ENCODE measurements at places on chromosomes 11 and 22.

DNA sequence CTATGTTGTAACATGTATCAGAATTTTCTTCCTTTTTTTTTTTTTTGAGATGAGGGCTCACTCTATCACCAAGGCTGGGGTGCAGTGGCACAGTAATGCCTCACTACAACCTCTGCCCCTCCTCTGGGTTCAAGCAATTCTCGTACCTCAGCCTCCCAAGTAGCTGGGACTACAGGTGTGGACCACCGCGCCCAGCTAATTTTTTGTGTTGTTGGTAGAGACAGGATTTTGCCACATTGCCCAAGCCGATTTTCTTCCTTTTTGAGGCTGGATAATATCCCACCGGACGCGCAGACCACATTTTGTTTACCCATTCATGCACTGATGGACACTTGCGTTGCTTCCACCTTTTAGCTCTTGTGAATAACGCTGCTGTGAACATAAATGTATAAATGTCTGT, 97.0 kb downstream of the BRD1 start:
- no peak for DNase-seq

DNA sequence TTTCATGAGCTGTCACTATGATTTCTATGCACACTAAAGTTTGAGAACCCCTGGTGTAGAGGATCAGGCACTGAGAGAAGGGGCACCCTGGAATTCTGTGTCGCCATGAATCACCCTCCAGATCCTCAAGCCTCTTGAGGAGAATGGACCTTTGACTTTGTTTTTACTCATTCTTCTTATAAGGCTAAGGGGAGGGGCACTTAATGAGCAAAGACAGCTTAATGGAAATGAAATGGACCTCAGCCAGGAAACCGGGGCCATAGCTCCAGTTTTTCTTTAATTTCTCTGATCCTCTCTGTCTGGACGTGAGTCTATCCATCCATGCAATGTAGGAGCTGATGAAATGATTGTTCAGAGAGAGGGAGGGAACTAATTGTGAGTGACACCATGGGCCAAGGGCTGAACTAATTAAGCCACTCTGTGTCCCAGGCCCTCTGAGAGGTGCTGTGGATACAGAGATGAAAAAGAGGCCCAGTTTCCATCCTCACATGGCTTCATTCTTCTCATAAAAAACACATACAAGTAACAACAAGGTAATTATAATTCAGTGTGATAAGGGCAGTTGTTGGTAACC, 32.8 kb downstream of the OR2AT4 start:
- no peak for DNase-seq

DNA sequence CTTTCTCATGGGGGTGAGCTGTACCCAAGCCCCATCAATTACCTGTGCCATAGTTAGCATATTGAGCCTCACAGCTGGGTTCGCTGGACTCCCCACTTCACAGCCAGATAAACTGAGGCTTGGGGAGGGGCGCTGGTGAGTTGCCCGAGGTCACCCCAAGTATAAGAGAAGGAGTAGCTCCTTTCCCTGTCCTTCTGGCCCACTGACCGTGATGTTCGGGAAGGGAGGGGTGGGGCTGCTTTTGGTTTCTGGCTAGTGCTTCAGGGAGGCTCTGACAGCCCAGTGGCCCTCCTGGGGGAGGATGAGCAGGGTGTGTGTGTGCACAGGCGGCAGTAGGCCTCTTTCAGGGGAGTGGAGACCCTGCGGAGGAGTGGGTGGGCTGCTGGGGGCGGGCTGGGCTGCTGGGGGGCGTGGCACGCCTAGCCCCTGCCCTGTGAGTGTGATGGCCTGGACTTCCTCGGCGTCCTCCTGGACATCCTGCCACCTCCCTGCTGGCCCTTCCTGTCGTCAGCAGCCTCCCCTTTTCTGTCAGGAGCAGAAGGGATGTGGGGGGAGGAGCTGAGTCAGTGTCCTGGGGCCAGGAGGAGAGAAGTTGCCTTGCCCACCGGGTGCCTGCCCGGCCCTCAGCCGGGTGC, 50.3 kb downstream of the TRIOBP start:
- DNase-seq, result no peak

DNA sequence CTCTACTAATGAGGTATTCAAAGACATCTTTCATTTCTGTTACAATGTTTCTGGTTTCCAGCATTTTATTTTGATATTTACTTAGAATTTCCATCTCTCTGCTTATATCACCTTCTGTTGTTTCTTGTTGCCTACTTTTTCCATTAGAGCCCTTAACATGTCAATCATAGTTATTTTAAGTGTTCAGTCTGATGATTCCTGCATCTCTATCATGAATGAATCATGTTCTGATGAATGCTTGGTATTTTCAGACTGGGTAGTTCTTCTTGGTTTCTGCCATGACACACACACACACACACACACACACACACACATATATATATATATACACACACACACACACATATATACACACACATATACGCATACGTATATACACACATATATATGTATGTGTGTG, 486.4 kb upstream of the ISX start:
- DNase-seq, result no peak

GRCh38 chr22:17842386-17842785, 68.1 kb upstream of the BID start:
- no peak for DNase-seq

DNA sequence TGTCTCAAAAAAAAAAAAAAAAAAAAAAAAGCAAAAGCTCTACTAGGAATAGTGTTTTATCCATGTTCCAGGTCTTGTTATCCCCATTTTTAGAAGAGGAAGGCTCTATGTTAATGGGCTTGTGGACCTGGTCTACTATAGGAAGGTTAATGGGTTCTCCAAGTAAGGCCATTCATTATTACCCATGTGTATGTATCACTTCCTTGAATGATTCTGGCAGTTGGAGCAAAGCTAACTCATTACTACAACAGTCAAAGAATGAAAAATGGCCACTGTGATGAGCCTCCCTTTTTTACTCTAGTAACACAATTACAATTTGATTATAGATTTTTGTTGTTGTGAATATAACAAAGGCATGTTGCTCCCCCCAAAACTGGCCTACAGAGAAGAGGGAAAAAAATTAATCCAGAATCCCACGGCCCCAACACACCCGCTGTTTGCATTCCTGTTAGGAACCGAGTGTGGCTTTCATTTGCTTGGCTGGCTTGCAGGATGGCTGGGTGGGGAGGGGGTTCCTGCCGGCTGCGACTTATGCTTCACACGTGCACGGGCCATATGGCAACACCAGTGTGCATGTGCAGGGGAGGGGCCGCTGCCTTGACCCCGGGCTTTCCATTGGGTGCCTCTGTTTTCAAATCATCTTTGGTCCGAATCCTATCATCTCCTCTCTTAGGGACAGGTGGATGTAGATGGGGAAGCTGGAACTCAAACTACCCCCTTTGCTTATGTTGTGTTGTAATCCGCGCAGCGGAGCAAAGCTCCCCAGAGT, 148.8 kb downstream of the HIPK3 start:
- DNase-seq, result no peak

- no peak for DNase-seq
These were observed 135.6 kb downstream of the NAV2 start for GRCh38 chr11:19848219-19848618.

- no peak for DNase-seq
These were observed 36.4 kb upstream of the MRPL17 start for GRCh38 chr11:6719576-6719975.

DNA sequence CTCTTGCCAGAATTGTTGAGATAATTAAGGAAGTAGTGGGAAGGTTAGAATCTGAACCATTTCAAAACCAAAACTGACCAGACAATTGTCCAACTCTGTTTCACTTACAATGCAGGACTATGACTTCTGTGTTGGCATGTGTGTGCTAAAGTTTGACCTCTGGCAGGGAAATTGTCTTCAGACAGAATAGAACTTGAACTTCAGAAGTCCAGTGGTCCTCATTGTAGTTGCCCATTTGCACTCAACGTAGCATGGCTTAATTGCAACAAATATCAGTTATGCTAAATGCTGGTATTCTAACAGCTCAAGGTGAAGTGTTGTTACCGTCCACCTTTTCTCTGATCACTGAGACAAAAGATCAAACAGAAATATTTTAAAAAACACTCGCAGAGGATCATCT, 47.2 kb downstream of the BLID start:
- no peak for DNase-seq

DNA sequence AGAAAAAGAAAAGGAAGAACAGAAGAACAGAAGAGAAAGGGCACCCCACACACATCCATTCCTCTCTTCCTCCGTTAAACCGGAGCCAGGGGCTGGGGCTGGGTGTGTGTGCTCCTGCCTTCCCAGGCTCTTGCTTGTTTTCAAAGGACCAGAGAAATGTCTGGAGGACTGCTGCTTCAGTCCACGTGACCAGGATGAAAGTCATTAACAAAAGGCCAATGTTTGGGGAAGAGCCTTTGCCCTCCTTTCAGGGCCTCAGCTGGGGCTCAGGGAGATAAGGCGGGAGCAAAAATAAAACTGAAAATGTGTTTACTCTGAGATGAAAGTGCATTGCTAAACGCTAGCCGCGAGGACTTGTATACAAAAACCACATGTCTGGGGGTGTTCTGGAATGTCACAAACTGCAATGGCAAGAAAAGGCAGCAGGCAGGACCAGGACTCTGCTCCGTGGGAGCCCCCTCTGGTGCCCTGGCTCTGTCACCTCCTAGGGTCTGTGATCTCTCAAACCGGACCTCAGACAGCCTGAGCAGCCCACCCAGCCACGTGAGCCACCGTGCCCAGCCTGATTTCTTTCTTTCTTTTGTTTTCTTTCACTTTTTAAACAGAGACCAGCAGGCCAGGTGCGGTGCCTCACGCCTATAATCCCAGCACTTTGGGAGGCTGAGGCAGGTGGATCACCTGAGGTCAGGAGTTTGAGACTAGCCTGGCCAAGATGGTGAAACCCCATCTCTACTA, 31.6 kb upstream of the MYH9 start:
- DNase-seq, result no peak

Data from stimulated activated CD4-positive, alpha-beta T cell treated with anti-CD3 and anti-CD28 coated beads, Interleukin-12 subunit alpha, Interleukin-12 subunit beta, amount 100 ng/mL, for 24 hours (primary cell).